ENCODE measurements at places on chromosomes 12 and 14.

- no peaks in the 10 kb centered on the region for H3K36me3 ChIP-seq
- H3K4me3 ChIP-seq = no peak overlapping the region
- H3K27ac ChIP-seq = no peak overlapping the region
- no peak for DNase-seq
Measured at GRCh38 chr12:82730953-82731459, 44.3 kb downstream of the TMTC2 start.

DNA sequence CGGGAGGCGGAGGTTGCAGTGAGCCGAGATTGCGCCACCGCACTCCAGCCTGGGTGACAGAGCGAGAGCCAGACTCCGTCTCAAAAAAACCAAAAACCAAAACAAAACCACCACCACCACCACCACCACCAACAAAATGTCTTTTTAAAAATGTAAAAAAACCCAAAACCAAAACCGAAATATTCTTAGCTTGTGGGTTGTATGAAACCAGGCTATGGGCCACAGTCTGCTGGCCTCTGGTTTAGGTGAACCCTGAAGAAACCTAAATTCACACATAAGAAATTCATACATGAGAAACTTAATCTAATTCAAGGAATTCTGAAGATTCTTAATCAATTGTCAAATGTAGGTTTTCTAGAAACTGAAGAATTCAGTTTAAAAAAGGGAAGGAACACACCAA lies 37.6 kb downstream of the INSM2 start:
- peaks cover 27% of the 10 kb centered on the region for H3K36me3 ChIP-seq
- no peak overlapping the region for H3K27ac ChIP-seq
- H3K4me1 ChIP-seq = peaks cover 6% of the 10 kb centered on the region
- no peaks in the 10 kb centered on the region for H3K27me3 ChIP-seq
- no peak for DNase-seq
- H3K4me3 ChIP-seq = no peak overlapping the region

- no peak overlapping the region for H3K27ac ChIP-seq
- peaks cover 28% of the 10 kb centered on the region for H3K4me1 ChIP-seq
- no peaks in the 10 kb centered on the region for H3K36me3 ChIP-seq
- no peak overlapping the region for H3K4me3 ChIP-seq
Measured at GRCh38 chr12:45768194-45768593, 38.7 kb downstream of the ARID2 start.

DNA sequence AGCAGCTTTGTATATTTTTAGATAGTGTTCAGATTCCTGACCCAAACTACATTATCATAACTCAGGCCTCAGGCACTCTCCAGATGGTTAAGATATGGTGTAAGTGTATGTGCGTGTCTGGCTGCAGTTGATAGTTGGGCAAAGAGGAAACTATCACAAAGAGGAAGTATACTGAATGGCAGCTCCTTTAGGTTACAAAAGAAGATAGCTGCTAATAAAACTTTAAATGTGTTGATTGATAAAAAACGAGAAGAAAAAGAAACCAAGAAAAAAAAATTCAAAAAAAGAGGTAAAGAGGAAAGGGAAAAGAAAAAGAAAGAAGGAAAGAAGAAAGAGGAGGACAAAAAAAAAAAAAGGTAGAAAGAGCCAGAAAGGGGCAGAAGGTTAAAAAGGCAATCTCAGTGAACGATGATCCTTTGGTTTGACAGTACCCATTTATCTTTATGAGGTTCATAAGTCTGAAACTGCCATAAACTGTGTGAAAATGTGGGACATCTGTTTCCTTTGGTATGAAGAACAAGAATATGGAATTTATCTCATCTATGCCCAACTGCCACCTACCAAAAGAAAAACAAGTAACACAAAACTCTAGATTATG lies 42.2 kb downstream of the TAOK3 start:
- no peak overlapping the region for H3K4me3 ChIP-seq
- no peaks in the 10 kb centered on the region for H3K27me3 ChIP-seq
- peaks cover 5% of the 10 kb centered on the region for H3K36me3 ChIP-seq
- DNase-seq = no peak
- H3K27ac ChIP-seq = no peak overlapping the region

DNA sequence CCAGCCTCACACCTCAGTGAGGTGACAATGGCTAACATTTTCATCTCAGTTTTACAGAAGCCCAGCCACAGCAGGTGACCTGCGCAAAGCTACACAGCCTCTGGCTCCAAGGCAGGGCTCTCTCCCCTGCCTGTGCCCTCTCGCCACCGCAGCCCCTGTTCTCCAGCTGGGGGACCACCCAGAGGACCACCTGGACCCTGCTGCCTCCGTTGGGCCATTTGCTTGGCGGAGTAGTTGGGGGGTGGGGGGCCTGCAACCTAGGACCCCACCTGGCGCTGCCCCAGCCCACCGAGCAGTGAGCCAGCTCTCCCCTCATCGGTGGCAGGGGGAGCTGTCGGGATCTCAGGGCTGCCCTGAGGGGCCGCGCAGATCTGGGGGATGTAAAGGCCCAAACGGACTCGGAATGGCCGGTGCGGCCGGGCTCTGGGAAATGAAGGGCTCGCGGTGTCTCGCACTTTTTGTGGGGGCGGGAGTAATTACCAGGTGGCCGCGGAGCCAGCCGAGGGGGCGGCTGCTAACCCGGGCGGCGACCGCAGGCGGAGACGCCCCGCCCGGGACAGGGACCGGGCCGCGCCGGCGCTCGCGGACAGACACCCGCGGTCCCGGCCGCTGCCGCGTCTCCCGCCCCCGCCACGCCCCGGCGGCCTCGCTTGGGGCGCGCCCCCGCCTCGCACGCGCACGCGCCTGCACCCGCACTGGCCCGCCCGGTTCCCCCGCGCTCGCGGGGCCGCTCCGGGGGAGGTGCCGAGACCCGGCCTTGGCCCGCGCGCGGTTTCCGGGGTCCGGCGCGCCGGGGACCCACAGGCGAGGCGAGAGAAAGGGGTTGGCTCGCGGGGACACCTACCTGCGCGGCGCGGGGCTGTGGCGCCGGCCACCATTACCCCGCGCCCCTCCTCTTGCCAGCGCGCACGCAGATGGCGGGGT lies 8.6 kb upstream of the GPR68 start:
- H3K27ac ChIP-seq = peak overlapping the region; percentile 49
- H3K27me3 ChIP-seq = peaks cover 8% of the 10 kb centered on the region
- H3K36me3 ChIP-seq = no peaks in the 10 kb centered on the region
- DNase-seq = peak; percentile 56
- H3K4me1 ChIP-seq = peaks cover 31% of the 10 kb centered on the region
- H3K4me3 ChIP-seq = peak overlapping the region; percentile 73
